ENCODE measurements at places on chromosomes 7 and 10. TPM values are rescaled to one million over a fixed set of nuclear protein-coding genes. Genes with fewer than 3 reads are reported as not detected.

GPR26 gene
- not detected for total RNA-seq

FEZF1 gene
- total RNA-seq, result not detected

- no peak for DNase-seq
Observed at GRCh38 chr10:103933557-103934121, 15.7 kb upstream of the STN1 start.

DNA sequence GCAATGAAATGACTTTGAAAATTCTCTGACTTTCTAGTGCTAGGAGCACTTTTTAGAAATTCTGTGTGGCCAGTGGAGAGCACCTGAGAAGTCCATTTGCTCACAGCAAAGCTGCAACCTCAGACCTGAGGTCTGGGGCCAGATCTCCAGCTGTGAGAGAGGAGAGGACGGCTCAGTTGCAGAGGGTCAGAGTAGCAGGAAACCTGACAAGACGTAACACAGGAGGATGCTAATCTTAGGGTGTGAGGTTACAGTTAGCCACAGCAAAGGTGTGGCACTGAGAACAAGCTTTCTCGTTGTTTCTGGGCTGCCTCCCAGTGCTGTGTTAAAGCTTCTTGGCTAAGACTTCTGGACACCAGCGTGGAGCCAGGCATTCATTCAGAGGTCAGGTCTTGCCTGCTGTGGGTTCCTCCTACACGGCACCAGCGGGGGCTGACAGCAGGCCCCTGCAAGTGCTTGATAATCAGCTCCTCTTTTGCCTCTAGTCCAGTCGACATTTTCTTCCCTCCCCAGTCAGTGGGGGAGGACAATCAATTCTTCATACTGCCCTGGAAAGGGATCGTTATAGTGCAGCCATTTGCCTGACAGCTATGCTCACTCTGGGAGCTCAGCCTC is 435.4 kb upstream of the DPP6 start:
- DNase-seq, result no peak

GRCh38 chr10:46555713-46556514 is 544 bp downstream of the GPRIN2 start:
- DNase-seq, result no peak

DNA sequence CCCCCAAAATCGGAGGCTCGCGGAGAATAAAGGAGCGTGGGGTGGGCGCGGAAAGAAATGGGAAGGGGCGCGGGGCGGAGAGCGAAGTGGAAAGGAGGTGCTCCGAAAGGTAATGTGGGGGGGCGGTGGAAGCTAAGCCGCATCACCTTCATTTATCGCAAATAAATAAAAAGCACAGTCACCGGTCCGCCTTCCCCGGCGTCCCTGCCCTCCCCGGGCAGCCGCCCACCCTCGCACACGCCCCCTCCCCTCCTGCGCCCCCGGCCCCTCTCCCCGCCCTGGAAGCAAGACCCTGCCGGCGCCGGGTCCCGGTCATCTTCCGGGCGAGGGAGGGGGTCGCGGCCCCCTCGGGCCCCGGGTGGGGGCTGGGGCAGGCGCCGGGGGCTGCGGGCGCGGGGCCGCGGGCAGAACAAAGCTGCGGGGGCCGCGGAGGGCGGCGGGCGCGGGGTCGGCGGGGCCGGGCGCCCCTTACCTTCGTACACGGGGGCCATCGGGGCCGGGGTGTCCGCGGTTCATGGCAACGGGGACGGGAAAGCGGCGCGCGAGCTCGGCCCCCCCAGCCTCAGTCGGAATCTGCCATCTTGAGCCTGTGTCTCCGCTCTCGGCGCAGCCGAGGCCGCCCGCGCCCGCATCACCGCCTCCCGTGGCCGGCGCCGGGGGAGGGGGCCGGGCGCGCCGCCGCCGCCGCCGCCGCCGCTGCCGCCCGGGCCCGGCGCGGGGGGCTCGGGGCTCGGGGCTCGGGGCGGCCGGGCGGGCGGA is 486 bp downstream of the HIPK2 start:
- no peak for DNase-seq

Measured in glomerular endothelial cell (primary cell).